Left kidney (tissue), 8 donors: ENCODE measurements at places on chromosomes 11 and 22. TPM values are rescaled to one million over a fixed set of nuclear protein-coding genes. Genes with fewer than 3 reads are reported as not detected.

The OR51B4 gene
- 0.35 TPM for polyA plus RNA-seq

The MSANTD4 gene
- polyA plus RNA-seq = 37.7 TPM

The ELFN2 gene
- polyA plus RNA-seq = 1.1 TPM

The ACO2 gene
- polyA plus RNA-seq = 121 TPM

The PEX16 gene
- 13.2 TPM for polyA plus RNA-seq

The NPAS4 gene
- polyA plus RNA-seq = 0.55 TPM

DNA sequence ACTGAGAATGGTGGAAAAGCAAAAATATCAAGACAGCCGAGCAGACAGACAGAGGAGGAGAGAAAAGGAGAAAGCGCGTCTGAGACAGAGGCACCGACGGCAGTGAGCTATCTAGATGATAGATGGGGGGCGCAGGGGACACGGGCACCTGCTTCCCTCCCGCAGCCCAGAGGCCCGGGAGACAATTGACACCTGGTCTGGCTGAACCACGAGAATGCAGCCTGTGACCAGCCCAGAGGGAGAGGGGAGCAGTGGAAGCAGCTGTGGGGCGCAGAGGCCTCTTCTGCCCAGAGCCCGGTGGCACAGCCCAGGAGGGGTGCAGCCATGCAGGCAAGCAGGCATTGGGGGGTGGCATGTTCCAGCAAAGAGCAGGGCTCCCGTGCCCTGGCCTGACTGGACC is 48.2 kb downstream of the ELFN2 start:
- no peak for DNase-seq

DNA sequence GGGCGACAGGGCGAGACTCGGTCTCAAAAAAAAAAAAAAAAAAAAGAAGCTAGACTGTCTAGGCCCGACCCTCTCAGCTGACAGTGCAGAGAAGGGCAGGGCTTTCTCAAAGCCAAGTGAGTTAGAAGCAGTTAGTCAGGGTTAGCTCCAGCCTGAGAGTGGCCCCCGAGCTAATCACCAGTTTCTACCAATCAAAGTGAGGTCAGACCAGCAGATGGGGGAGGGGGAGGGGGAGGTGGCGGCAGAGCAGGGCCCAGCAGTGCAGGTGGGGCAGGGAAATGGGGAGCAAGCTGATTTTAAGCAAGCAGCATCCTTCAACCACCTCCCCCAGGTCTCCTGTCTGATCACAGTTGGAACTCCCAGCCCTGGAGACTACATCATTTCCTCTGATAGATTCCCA is 55.3 kb upstream of the PRR5 start:
- no peak for DNase-seq

DNA sequence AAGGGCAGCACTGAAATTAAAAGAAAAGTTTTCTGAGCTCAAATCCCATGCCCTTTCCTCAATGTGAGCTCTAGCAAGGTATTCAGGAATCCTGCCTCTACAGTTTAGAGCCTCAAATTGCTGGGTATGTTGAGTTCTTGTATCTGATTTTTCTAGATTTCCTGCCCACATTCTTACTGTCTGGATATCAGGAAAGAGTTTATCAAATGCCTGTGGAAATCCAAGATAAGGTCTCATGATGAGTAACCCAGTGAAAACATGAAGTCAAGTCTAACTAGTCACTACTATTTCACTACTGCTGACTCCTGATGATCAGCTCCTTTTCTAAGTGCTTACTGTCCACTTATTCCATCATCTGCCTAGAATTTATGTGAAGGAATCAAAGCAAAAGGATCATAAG is 29.8 kb downstream of the LIMK2 start:
- no peak for DNase-seq

- no peak for DNase-seq
Observed at GRCh38 chr22:19719050-19719482, 4.3 kb upstream of the GP1BB start.
